Left ventricle myocardium superior (tissue), 1 donor: ENCODE measurements at places on chromosomes 3 and 15. TPM values are rescaled to one million over a fixed set of nuclear protein-coding genes. Genes with fewer than 3 reads are reported as not detected.

SAMD7 gene
- total RNA-seq = not detected

GRCh38 chr3:117499189-117499870, 789.8 kb downstream of the TUSC7 start:
- no peak for DNase-seq

- no peak for DNase-seq
These were observed 255.4 kb upstream of the UBE2E1 start for GRCh38 chr3:23550402-23550801.

PBRM1 gene
- total RNA-seq = 55.0 TPM

DNA sequence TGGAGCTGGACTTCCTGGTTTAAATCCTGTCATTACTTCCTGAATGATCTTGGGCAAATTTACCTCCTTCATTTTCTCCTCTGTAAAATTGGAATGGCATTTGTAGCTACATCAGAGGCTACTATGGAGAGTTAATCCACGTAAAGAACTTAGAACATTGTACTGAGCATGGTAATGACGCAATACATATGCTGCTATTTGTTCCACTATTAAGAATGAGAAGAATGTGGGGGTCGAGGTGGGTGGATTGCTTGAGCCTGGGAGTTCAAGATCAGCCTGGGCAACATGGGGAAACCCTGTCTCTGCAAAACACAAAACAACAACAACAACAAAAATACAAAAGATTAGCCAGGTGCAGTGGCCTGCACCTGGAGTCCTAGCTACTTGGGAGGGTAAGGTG, 250.6 kb downstream of the RYR3 start:
- DNase-seq = no peak

ATP2B2 gene
- total RNA-seq = not detected

- DNase-seq = peak; percentile 77
These were observed 17.1 kb upstream of the SNX22 start for GRCh38 chr15:64134345-64134829.

DNAH12 gene
- total RNA-seq = 0.02 TPM

DNA sequence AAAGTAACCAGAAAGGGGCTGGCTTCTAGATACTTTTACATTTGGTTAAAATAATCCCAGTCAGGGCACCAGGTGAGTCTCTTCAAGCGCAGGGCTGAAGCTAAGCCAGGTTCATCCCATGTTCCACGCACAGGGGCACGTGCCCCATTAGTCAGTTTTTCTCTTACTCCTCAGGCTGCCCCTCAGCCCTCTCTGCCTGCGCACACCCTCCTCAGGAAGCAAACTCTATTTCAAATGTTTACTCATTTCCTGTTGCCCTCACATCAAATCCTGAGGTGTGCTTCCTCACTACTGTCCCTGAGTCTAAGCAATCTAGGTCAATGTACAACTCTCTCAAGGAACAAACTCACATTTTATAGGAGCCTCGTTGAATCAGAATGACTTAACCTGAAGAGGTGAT, 48.5 kb downstream of the THBS1 start:
- no peak for DNase-seq

CCR3 gene
- total RNA-seq = not detected

DNA sequence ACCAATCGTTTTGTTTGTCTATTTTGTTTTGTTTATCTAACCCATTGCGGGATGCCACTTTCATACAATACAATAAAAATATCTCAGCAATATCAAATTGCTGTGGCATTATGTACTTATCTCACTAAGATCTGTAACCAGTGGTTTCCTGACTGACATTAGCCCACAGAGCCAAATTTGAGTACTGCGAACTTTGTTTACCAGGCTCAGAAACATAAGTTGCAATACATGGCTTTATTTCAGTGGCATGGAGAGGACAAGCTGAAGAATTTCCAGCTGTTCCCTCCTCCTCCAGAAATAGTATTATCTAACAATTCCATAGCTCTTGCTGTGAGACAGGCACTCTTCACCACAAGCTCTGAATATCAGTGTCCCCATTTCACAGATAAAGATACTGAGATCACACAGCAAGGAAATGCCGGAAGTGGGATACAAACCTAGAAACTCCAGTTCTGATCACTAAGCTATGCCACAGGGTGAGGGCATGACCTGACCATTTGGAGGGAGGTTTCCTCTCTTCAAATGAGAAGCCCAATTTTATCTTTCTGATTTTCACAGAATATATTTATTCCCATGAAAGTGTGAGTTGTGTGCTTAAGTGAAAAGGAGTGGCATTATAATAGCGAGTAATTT, 469.9 kb upstream of the CBLB start:
- no peak for DNase-seq

DNA sequence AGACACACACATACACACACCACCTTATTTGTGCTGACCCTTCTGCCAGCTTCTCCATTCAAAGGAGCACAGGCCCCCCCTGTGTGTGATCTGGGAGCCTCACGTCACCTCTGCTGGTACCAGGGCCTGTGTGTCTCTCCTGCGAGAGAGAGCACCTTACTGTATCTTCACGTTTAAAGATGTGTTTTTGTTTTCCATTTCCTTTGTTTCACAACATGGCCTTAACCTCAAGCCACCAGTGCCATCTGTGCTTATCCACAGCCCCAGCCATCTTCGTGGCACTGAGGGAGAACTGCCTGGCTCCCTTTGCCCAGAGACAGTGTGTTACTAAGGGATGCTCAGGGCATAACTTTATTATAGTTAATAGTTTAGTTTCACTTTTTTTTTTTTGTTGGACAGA, 52.3 kb downstream of the ABHD2 start:
- no peak for DNase-seq

CYP8B1 gene
- not detected for total RNA-seq

DNA sequence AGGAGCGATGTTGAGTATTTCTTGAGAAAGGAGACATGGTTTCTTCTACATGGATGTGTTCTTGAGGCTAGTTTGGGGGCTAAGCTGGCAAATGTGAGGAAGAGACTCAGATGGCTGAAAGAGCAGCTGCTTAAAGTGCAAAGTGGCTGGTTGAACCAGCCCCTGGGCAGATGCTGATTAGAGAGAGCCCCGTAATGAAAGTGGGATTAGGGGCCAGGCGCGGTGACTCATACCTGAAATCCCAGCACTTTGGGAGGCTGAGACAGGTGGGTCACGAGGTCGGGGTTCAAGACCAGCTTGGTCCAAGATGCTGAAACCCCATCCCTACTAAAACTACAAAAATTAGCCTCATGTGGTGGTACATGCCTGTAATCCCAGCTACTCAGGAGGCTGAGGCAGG, 75.0 kb upstream of the GCNT3 start:
- no peak for DNase-seq

DNA sequence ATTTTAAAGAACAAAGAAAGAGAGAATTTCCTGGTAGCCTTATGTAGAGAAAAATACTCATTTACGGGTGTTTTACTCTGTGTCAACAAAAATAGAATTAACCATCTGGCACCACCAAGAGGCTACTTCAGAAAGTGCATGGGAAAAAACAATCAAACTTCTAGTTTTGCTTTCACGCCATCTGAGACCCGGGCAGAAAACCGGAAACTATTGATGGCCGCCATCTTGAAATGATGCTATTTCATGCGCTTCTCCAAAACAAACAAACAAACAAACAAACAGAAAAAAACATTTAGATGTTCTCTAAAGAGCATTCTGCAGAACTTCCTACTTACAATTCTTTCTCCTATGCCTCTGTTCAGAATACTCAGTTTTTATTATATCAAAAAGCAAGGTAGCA, 49.4 kb upstream of the SYNPR start:
- no peak for DNase-seq

GRCh38 chr15:47399100-47399499, 318.2 kb upstream of the SEMA6D start:
- DNase-seq = no peak

DNA sequence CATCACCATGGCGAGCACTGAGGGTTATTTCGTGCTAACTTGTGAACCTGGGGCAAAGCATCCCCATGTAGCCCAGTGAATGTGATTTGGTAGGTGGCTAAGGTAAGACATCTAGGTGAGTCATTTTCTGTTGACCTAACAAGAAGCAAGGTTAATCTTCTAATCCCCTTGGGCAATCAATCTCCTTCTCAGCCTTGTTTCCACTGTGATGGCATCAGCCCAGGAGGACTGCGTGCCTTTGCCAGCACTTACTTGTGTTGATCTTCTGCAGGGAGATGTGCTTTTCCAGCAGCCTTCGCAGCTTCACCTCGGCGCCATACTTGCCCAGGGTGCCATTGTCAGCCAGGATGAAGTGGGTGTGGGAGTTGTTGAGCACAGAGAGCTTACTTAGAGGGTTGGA, 35.7 kb downstream of the TRPM1 start:
- no peak for DNase-seq

TBC1D21 gene
- not detected for total RNA-seq

GRCh38 chr3:119891944-119892721, 110.2 kb downstream of the NR1I2 start:
- no peak for DNase-seq

GRCh38 chr3:50600841-50601591, 10.6 kb downstream of the CISH start:
- peak; percentile 98 for DNase-seq

DNA sequence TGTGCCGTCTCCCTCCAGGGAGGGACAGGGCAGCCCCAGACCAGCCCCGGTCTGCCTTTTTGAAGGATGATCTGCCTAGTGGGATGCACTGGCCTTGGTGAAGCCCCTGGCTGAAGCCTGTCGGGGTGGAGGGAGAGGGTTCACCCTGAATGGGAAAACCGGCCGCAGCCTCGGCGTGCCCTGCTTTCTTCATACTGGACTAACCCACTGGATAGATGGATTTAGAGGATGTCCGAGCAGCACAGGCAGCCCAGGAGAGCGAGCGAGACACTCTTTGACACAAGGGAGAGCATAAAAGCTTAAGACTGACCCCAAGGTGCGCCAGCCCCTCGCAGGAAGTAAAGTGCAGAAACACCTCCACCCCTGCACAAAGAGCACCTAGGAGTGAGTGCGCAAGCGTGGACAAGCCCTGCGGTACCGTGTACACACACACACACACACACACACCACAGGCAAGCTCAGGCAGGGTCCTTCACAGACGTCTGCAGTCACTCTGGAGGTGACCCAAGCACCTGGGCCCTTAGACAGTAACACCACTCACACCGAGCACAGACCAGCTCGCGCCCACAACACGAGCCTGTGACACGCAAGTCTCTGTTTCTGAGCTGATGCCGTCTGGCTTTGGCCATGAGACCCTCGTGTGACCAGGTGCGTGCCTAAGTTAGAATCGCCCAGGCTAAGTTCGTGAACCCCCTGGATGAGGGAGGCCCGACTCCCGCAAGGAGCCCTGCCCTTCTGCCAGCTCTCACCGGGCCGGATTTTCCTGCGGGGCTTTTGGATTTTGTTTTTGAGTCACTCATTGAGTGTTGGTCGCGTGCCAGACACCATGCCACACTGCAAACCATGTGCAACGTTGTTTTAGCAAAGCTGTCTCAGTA, 11.3 kb downstream of the SEMA4B start:
- DNase-seq = no peak

DNA sequence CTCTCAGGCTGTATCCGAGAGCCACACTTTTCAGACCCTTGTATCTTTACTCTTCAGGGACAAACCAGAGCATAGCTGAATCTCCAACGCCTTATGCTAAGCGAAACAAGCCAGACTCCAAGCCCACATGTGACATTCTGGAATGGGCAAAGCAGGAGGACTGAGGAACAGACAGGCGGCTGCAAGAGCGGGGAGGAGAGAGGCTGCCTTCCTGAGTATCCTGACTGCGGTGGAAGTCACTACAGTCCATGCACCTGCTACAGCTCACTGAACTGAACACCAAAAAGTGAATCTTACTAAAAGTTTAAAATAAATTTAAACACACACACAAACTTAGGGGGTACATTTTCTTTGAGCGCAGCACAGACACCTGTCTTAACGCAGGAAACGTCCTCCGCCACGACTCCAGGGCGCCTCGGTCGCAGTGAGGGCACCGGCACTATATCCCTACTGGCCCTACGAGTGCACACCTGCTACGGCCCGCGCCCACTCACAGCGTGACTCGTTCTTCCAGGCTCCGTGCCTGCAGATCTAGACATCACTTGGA, 1.4 kb downstream of the CYFIP1 start:
- no peak for DNase-seq

- no peak for DNase-seq
These were observed 4.5 kb downstream of the ARL8B start for GRCh38 chr3:5126586-5126985.

DNA sequence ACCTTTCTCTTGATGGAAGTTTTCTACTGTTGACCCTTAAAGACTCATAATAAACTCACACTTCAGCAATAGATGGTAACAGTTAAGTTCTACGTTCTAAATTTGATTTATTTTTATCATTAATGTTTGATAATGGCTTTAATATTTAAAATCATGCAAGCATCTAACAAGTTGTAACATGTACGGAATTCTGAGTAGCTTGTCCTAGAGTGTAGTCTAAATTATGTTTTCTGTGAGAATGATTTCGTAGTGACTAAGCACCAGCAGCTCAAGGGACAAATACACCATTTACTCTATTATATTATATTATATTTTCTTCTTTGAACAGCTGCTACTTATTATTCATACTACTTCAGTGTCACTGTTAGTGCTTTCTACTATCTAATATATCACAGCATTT, 345.6 kb downstream of the NLGN1 start:
- DNase-seq = no peak

DNA sequence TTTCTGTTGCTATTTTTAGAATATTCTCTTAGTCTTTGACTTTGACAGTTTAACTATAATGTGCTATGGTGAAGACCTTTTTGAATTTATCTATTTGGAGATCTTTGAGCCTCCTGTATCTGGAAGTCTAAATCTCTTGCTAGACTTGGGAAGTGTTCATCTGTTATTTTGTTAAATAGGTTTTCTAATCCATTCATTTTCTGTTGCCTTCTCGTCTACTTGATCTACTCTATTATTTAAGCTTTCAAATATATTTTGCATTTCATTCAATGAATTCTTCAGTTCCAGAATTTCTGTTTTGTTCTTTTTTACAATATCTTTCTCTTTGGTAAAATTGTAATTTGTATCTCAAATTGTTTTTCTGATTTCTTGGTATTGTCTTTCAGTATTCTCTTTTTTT, 47.8 kb downstream of the LEKR1 start:
- DNase-seq = no peak

- no peak for DNase-seq
These were observed 819.4 kb downstream of the DIPK2A start for GRCh38 chr3:144791034-144791433.

GRCh38 chr3:159038405-159038804, 236.6 kb downstream of the MFSD1 start:
- no peak for DNase-seq

DNA sequence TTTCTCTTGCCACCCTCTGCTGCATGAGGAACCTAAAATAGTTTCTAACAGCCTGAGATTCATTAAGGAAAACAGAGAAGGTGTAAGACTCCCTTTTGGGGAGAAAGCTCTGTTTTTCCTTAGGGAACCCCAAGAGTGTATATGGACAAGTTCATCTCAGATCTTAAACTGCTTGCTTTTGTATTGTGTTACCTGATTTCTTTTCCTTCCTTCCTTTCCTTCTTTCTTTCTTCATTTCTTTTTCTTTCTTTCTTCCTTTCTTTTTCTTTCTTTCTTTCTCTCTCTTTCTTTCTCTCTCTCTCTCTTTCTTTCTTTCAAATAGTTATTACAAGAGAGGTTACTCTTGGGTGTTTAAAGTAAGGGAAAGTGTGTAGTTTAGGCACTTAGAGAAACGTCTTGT, 5.3 kb upstream of the POC1A start:
- DNase-seq = no peak

SEMA7A gene
- 1.3 TPM for total RNA-seq
